ENCODE measurements at places on chromosomes 11 and 22.

- DNase-seq: no peak
These were observed 25.7 kb upstream of the BLID start for GRCh38 chr11:122141725-122142124.

- DNase-seq: no peak
These were observed 225.7 kb downstream of the DDX10 start for GRCh38 chr11:108890482-108891105.

DNA sequence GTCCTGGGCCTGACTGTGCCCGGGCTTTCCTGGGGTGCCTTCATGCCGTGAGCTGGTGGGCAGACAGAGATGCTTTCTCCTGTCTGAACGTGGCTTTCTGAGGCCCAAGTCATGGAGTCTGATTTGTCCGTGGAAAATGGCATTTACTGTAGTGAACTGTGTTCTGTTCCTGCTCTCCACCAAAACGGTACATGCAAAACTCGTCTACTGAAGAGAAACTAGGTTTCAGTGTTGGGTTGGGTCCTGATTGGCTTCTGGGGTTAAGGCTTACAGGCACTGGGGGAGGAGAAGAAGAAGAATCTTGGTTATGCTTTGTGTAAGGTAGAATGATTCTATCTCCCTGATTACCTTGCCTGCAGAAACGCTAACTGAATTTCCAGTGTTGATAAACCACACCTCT, 541.7 kb downstream of the NTM start:
- no peak for DNase-seq

DNA sequence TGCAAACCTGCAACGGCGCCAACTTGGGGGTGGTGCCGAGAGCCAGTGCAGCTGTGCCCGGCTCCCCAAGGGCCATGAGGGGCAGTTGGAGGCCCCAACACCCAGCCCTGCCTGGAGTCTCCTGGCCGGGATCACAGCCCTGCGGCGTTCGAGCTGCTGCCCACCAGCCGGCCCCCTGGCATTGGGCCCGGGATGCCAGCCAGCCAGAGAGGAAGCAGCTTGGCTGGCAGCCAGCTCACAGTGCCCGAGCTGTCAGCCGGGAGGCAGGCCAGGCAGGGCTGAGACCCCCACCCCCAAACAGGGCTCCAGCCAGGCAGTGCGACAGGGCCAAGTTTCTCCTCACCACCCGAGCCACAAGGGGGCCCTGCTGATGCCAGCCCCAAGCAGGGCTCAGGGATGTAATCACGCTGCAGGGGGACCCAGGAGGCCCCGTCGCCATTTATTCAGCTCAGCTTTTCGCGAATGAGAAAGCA, 26.0 kb upstream of the TCF20 start:
- DNase-seq: no peak

DNA sequence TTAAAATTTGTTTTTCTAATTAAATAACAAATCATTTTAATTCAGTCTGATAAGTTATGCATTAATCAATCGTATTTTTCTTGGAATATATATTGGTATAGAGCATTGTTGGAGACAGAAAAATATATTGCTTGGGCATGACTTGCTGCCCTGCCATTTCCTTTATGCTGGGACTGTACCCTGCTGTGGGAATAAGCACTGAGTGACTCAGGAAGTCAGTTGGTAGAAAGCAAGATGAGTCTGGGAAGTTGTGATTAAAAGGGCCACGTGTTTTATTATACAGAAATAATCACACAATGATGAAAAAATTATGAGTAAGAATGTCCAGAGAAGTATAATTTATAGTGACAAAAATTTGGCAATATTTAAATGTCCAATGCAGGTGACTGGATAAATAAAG, 139.5 kb downstream of the KIF18A start:
- no peak for DNase-seq

- no peak for DNase-seq
These were observed 534.8 kb downstream of the INSC start for GRCh38 chr11:15649371-15650104.

- DNase-seq: no peak
These were observed 94.4 kb downstream of the LUZP2 start for GRCh38 chr11:24591283-24591682.

DNA sequence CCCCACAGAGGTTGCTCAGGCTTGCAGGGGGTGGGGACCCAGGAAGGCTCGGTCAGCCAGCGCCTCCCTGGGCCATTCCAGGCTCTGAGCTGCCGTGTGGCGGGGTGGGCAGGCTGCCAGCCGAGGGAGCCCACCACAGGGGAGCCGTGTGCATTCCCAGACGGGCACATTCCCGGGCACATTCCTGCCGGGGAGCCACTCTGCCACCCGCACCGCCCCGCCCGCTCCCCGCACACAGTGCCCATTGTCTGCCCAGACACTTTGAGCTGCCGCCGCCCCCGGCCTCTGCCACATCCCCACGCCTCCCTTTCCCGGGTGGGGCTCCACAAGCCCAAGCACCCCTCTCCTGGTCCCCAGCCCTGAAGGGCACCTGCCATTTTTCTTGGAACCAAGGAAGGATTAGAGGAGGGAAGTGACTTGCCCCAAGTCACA, 27.4 kb downstream of the RPL3 start:
- no peak for DNase-seq

GRCh38 chr11:15114501-15115475, at the start of gene INSC:
Gene INSC (plus strand): TSS chr11:15114923. CDS start chr11:15149175, 34,252 bp downstream.
- DNase-seq: no peak

DNA sequence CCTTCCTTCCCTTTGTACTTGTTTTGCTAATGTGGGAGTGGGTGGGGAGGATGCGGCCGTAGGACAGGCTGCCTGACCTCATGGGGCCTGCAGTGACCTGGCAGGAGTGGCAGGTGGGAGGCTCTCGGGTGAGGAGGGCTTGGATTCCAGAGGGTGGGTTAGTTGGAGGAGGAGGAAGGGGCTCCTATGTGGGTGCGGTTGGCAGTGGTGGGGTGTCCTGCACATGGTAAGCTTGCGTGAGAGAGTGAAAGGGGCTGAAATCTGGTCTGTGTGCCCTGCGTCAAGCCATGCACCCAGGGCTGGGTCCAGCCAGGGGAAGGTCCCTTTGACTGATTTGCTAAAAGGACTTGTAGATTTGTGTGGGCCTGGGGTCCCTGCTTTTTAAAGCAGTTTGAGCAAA, 90.7 kb upstream of the OR4B1 start:
- DNase-seq: no peak

- DNase-seq: no peak
These were observed 256.0 kb upstream of the SESN3 start for GRCh38 chr11:95486979-95487378.

- DNase-seq: no peak
These were observed 9.7 kb downstream of the ADAMTS8 start for GRCh38 chr11:130418756-130419155.

GRCh38 chr11:22938691-22939090, 78.4 kb upstream of the CCDC179 start:
- no peak for DNase-seq

DNA sequence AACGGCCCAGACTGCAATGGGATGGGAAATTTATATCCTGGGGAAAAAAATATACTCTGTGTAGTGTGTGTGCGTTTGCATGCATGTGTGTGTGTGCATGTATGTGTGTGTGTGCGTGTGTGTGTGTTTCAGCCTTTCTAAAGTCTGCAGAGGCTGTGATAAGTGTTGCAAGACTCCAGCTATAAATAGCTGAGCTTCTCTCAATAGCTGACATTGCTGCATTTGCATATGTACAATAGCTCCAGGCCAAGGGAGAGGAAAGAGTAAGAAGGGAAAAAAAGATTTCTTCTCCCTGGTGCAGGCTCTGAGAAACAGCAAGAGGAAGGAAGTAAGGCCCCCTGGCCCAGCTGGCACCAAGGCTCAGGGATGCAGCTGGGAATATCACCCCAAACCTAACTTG, 483.0 kb downstream of the MN1 start:
- DNase-seq: no peak

- DNase-seq: peak; percentile 75
These were observed 383 bp upstream of the TMEM223 start for GRCh38 chr11:62792202-62792575.

GRCh38 chr11:126433989-126434949, 78.8 kb downstream of the ST3GAL4 start:
- no peak for DNase-seq

DNA sequence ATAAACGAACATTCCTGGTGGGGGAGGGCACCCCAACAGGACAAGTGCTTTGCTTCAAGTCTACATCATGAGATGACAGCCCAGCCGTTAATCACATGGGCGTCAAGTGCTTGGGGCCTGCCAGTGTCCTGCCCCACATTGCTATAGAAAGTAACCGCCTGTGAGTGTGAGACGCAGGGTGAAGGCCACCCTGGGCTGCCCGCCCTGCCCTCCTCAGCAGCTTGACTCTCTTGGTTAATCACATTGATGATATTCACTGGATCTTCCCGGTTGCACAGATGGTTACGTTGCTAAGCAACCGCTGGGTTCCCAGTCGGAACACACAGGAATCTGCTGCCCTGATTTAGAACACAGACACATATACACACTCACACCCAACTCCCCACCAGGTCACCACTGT, 79.3 kb downstream of the CTTN start:
- DNase-seq: no peak

GRCh38 chr11:74185695-74186094, 14.6 kb downstream of the PPME1 start:
- no peak for DNase-seq

GRCh38 chr11:60680455-60681119, 18.8 kb upstream of the MS4A8 start:
- no peak for DNase-seq

- no peak for DNase-seq
These were observed 23.6 kb downstream of the NPAT start for GRCh38 chr11:108198833-108199232.

DNA sequence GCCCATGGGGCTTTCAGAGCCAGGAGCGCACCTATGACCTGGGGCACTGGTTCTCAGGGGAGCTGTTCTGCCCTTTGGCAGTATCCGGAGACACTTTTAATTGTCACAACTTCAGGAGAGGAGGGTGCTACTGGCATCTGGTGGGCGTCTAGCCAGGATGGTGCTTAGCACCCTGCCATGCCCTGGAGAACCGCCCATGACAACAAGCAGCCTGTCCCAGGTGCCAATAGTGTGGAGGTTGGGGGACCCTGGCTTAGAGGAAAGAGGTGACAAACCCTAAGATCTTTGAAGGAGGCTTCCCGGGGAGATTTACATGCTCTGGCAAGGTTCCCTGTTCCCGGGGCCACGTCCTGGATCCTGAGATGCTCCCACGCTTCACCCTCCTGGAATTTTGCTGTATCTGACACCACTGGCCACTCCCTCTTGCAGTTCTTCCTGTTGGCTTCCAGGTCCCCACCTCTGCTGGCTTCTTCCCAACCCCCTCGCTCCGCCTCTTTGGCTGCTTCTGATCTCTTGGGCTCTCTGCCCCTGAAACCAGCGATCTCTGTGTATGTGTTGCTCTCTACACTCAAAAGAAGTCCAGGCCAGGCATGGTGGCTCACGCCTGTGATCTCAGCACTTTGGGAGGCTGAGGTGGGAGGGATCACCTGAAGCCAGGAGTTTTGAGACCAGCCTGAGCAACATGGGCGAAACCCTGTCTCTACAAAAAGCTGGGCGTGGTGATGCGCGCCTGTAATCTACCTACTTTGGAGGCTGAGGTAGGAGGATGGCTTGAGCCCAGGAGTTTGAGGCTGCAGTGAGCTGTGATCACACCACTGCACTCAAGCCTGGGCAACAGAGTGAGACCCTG, 31.1 kb downstream of the FADS3 start:
- DNase-seq: no peak

DNA sequence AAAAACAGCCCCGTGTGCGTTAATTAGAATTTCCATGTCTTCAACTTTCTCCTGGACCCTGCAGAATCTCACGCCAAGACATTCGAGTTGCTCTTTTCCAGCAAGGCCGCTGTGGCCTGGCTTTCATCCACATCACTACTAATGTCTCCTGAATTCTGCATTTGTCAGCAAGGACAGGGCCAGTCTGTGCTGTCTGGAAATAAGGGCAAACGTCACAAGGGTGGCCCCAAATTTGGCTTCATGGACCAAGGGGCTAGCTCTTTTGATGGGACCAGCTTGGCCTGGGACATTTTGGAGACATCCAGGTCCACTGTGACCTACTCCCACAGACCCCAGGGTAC, 33.4 kb downstream of the KCNQ1OT1 start:
- DNase-seq: no peak

DNA sequence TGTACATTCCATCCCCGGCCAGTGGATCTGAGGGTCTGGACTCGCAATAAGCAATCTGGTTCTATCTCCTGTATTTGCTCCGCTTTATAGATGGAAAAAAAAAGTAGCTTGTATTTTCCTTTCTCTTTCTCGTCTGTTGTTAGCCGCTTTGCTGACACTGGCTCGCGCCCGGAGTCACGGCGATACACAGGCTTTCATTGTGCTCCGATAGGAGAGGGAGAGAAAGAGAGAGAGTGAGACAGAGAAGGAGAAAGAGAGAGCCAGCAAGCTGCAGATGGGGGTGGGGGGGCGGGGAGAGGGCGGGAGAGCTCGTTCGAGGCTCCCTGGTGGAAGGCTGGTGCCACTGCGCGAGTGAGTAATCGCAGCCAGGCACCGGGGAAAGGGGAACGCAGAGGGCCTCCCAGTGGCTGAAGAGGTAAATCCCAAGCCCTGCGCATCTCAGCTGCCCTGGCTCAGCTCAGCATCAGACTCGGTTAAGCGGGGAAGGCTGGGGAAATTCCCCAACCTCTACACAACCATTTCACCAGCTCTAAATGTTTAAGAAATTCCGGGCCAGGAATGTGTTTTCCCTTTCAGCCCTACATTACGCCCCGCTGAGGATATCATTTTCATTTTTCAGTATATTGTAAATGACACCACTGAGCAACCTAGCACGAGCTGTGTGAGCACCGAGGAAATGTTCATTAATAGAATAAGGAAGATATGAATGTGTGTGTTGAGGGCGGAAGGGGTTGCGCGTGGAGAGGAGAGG, at the start of gene MAML2:
MAML2 (minus strand) TSS at position 235 of the 751 bp plus-strand sequence. CDS start 1,300 bp downstream, outside the sequence.
- peak; percentile 86 for DNase-seq

DNA sequence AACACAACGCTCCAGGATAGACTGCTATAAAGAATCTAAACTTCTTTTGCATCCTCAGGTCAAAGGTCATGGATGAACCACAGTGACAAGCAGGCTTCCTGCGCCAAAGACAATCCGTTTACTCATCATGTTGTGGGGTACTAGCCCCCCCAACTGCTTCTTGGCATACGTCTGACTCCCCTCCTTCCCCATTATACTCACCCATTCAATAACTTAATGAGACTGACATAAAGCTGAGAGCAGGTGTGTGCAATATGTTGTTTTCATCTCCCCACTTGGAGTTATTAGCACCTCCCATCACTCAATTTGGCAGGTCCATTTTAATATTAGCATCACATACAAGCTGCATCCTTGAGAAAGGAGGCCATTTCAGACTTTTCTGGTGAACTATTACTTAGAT, 157.1 kb downstream of the CADM1 start:
- no peak for DNase-seq

DNA sequence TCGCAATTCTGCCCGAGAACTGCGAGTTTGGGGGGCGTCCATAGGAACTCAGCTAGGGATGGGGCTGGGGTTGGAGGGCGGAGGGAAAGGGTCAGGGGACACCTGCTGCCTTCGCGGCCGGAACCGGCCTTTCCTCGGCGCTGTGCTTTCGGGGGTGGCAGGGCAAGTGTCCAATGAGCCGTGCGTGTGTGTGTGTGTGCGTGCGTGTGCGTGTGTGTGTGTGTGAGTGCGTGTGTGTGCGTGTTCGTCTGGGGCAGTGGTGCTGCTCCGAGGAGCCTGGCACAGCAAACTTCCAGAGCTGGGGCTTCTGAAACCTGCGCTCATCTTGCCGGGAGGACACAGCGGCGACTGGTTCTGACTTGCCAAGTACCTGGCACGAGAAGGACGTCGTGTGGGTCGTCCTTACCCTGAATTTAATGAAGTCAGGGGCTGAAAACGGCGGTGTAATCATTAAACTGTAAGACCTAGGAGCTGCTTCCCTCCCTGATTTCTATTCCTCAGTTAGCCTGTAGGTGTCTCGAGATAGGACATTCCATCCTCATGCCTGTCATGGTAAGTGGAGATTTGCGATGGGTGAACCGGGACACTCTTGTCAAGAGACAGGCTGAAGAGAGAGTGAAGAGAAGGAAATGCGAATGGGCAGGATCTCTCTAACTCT, 27.0 kb upstream of the AMOTL1 start:
- peak; percentile 68 for DNase-seq

All from kidney capillary endothelial cell (primary cell).